HT-29 (cell line): ENCODE measurements at places on chromosomes 5 and 9. TPM values are rescaled to one million over a fixed set of nuclear protein-coding genes. Genes with fewer than 3 reads are reported as not detected.

DNA sequence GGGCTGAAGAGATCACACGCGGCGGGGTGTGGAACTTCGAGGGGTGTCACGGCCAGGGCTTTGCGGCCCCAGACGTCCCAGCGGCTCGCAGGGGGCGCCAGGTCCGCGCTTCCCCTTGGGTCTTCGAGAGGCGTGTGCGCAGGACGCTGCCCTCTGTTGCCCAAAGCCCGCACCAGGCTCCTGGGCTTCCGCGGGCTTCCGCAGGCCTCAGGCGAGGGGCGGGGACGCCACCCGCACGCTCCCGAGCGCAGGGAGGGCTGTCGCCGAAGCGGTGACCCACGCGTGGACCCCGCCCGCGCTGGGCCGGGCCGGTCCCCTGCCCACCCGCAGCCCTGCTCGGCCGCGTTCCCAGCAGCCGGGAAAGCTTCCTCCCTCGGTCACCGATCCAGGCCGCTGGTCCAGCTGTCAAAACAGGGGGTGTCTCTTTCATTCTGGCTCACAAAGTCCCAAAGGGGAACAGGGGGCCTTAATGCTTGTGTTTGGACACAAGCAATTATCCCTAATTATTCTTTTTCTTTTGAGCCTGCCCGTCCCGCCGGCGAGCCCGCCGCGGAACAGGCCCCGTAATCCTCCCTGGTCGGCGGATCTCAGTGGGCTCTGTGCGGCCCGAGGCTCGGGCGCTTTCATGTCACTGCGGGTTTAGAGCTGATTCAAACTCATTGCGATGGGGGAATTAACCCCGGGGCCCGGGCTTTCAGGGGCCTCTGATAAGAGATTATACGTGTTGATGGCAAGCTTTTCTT, 60.6 kb downstream of the TMEM174 start:
- no peak for DNase-seq

GRCh38 chr9:115024925-115025535, 92.9 kb downstream of the TNC start:
- DNase-seq, result no peak

DNA sequence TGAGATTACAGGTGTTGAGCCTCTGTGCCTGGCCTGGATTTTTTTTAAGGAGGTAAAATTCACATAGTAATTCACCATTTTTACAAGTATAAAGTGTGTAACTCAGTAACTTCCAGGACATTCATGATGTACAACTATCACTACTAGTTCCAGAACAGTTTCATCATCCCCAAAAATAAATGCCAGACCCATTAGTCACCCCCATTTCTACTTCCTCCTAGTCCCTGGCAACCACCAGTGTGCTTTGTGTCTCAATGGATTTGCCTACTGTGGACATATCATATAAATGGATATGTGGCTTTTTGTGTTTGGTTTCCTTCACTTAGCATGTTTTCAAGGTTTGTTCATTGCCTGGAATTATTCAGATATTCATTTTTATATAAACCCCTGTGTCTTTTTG, 72.5 kb upstream of the PANK3 start:
- DNase-seq, result peak; percentile 56

- no peak for DNase-seq
Observed at GRCh38 chr5:66959653-66960052, 236.9 kb downstream of the CD180 start.

- DNase-seq, result no peak
Observed at GRCh38 chr9:15086156-15086763, 176.0 kb upstream of the FREM1 start.

GRCh38 chr9:114735704-114736103, 53.7 kb upstream of the TEX48 start:
- no peak for DNase-seq

- DNase-seq, result peak; percentile 91
Observed at GRCh38 chr9:88076286-88077070, 61.8 kb downstream of the SPATA31C2 start.

DNA sequence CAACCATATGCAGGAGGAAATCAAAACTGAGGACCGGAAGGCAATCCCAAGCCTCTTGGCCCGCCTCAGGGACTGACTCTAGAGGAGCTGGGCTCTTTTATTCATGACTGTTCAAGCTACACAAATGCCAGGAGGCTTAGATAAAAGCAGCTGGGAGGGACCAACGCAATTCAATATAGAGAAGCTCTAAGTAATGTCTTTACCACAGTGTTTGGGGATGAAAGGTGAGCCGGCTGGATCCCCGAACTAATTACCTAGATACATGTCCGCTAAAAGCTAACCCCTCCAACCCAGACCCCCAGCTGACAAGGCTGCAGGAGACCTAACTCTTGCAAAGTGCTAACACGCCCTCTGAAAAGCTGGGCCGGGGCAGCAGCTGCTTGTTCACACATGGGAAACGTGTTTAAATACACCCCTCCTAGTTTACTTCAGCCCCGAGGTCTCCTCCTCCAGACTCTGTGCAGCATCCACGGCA, 67.5 kb downstream of the TLE1 start:
- no peak for DNase-seq

DNA sequence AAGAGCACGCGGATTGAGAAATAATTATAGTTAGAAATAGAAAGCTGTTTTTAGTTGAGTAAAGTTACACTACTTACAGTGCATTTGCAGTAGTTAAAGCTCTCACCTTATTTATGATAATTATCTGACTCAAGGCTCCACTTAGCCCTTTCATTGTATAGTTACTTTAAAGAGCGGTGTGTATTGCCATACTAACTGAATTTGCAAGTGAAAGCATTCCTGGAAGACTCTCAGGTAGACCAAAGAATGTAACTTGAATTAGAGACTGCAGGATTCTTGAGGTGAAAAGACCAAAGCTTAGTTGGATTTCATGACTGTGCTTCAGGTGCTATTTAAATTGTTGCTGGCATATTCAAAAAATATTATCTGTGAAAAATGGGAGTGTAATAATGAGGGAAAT, 4.2 kb upstream of the RASA1 start:
- no peak for DNase-seq

- no peak for DNase-seq
Observed at GRCh38 chr5:155025895-155026294, 12.3 kb downstream of the KIF4B start.

GRCh38 chr9:4170231-4170630, 129.6 kb downstream of the GLIS3 start:
- DNase-seq, result no peak

DNA sequence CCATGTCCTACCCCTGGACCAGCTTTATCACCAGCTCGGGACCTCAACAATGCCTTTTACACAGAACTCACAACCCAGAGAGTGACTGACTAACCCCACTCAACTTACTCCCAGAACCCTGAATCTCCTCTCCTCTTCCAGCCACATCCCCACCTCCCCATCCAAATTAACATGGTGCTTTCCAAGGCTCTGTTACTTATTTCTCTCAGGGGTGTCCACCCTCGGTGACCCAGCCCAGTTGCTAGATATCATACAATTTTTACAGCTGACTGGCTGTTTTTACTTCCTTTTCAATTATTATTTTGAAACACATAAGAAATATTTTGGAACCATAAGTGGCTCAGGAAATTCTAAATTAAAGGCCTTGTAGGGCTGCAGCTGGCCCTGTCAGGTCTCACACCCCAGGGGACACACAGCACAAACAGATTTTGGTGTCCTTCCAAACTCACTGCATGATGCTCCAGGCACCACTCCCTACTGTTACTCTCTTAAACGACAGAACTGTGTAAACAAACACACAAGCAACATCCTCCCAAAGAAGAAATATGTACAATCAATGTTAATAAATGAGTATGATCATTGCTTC, 180.6 kb downstream of the ADAMTS12 start:
- no peak for DNase-seq

GRCh38 chr5:16160706-16161105, 18.9 kb downstream of the MARCHF11 start:
- peak; percentile 74 for DNase-seq

DNA sequence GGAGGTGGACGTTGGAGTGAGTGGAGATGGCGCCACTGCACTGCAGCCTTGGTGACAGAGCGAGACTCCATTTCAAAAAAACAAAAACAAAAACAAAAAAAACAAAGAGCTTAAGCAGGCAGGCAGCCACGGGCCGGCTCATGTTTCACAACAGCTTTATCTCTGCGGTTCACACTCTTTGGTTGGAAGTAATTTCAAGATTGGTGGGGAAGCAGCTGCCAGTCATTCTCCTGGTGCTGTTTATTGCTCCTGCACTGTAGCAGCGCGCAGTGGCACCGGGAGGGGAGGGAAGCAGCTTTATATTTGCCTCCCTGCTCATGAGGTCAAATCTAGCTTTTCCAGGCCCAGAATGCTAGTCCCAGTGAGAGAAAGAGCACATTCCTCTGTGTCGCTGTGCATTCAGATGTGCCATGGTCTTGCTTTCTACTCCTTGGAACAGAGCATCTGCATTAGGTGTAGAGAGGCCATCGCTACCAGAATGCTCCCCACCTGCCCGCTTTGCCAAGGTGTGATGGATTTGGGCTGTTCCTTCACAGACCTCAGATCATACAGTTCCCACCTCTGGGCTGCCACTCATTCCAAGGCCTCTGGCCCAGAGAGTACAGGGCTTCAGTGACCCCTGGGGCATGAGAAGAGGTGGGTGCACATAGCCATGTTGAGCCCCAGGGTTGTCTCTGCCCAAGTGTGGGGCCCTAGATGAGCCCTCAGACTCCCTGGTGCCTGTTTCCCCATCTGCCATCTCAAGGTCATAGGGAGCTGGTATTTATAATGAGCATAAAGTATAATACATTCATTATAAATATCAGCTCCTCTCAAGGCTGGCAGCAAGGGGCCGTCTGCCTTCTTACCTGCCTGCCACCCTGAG, 270.4 kb downstream of the MED10 start:
- no peak for DNase-seq

DNA sequence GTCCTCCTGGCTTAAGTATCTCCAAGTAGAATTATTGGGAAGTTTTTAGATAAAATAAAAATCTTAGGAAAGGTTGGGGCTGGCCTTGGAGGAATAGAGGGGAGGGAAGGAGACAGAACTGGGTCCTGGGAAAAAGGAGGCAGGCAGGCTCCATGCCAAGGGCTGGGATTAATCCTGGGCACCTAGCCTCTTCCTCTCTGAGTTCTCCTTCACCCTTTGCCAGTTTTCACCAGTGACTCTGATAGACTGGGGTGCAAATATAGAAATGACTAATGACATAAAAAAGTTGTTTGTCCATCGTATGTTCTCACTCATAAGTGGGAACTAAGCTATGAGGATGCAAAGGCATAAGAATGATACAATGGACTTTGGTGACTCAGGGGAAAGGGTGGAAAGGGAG, 81.9 kb downstream of the RMI1 start:
- no peak for DNase-seq

DNA sequence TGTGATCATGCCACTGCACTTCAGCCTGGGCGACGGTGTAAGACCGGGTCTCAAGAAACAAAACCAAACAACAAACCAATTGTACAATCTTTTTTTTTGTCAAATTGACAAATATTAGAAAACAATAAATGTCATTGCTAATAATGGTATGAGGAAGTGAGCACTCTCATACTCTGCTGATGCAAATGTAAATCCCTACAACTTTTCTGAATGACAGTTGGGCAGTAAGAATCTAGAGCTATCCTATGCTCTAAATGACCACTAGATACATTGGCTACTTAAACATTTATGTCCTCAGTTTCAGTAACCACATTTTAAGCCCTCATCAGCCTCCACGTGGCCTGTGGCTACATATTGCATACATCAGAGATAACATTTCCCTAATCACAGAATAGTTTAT, 256.2 kb downstream of the FER start:
- no peak for DNase-seq

DNA sequence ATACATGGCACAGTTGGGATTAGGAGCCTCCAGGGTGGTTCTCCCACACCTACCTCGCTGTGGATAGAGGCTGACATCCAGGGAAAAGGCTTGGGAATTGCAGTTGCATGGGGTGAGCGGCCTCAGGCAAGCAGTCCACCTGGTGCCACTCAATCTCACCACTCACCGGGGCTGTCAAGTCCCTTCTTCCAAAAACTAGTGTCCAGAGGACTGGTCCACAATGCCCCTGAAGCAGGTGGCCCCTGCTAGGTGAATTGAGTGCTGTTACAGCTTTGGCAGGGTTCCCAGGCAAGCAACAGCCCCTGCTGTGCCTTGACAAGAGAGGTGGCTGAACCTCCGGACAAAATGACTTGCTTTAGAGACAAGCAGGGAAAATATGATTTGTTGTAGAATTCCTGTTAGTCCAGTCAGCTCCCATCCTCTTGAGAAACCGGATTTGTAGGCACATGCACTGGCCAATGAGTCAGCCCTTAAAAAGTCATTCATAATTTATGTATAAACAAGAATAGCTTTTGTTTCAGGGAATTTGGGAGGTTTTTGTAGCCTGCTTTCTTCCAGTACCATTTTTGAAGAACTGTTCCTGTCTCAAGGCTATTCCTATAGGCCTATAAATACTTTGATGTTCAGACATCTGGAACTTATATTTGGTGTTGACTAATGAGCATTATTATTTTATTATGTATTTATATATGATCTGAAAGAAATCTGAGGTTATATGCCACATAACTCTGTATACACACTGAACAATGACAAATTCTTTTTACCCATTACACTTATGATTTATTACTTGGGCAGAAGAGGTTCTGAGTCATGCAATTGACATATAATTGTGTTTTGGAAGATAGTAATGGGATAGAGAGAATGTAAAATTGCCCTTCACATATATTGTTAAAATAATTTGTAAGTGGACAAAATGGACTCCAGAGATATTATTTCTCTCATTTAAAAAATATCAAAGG, 411.1 kb downstream of the ACTL7B start:
- peak; percentile 27 for DNase-seq

DNA sequence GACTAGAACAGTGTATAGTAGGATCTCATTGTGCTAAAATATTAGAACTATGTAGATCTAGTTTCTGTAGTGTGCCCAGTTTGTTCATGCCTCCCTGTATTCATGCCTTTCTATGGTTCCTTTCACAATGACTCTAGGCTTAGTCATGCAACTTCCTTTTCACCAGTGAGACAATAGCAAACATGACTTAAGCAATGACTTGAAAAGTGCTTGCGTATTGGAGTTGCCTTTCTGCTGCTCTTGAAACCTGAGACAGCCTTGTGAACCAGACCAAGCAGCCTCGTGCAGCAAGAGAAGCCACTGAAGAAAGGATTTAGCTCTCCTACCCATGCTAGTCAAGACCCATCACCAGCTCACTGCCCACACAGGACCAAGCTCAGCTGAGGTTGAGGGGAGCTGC, 294.5 kb upstream of the TAS2R1 start:
- no peak for DNase-seq

GRCh38 chr9:118439441-118439840, 735.2 kb downstream of the TLR4 start:
- DNase-seq, result no peak

DNA sequence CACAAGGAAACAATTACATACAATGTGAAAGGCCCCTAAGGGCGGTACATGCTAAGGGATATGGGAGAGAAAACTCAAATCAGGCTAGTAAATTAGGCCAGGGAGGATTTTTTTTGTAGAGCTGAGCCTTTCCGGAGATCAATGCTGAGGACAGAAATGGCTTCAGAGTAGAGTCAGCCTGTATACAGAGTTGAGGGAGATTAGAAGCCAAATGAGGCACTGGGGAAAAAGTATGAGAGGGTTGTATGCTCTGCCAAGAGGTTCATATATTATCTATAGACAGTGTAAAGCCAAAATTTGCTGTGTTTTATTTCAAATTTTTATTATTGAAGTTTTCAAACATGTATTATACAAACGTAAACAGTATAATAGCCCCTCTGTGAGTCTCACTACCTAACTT, 103.1 kb downstream of the BNC2 start:
- DNase-seq, result no peak

CATSPER3 gene
- total RNA-seq, result not detected in 2 replicates

PDE6A gene
- total RNA-seq, result not detected in 2 replicates

LHX2 gene
- not detected in 2 replicates for total RNA-seq

PCA3 gene
- not detected in 2 replicates for total RNA-seq

SLC22A4 gene
- total RNA-seq, result 0.20 and 0.26 TPM in 2 replicates

SPATA31D3 gene
- total RNA-seq, result not detected in 2 replicates

BAAT gene
- 0.28 and 0.57 TPM in 2 replicates for total RNA-seq

RFESD gene
- 0.03 TPM in 1 of 2 replicates, not detected in the other for total RNA-seq

CDHR2 gene
- 0.16 and 0.20 TPM in 2 replicates for total RNA-seq

CRB2 gene
- 0.78 and 0.94 TPM in 2 replicates for total RNA-seq

LHFPL2 gene
- total RNA-seq, result 11.7 and 18.9 TPM in 2 replicates
